ENCODE measurements at places on chromosomes 2 and 18.

- no peak for DNase-seq
These were observed 43.7 kb downstream of the SMC6 start for GRCh38 chr2:17709897-17710296.

DNA sequence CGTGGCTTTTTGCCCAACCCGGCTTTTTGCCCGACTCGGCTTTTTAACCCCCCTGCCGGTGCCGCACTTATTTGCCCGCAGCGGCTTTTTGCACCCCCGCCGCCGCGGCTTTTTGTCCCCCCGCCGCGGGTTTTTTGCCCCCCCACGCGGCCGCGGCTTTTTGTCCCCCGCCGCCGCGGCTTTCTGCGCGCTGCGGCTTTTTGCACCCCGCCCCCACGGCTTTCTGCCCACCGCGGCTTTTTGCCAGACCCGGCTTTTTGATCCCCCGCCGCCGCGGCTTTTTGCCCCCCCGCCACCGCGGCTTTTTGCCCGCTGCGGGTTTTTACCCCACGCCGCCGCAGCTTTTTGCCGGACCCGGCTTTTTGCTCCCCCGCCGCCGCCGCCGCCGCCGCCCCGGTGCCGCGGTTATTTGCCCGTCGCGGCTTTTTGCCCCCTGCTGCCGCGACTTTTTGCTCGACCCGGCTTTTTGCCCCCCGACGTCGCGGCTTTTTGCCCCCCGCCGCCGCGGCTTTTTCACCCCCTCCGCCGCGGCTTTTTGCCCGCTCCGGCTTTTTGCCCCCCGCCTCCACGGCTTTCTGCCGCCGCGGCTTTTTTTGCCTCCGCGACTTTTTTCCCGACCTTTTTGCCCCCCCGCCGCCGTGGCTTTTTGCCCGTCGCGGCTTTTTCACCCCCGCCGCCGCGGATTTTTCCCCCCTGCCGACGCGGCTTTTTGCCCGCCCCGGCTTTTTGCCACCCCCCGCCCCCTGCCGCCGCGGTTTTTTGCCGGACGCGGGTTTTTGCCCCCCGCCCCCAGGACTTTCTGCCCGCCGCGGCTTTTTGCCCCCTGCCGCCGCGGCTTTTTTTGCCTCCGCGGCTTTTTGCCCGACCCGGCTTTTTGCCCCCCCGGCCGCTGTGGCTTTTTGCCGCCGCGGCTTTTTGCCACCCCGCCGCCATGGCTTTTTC lies 2786.5 kb downstream of the RPIA start:
- DNase-seq = no peak

DNA sequence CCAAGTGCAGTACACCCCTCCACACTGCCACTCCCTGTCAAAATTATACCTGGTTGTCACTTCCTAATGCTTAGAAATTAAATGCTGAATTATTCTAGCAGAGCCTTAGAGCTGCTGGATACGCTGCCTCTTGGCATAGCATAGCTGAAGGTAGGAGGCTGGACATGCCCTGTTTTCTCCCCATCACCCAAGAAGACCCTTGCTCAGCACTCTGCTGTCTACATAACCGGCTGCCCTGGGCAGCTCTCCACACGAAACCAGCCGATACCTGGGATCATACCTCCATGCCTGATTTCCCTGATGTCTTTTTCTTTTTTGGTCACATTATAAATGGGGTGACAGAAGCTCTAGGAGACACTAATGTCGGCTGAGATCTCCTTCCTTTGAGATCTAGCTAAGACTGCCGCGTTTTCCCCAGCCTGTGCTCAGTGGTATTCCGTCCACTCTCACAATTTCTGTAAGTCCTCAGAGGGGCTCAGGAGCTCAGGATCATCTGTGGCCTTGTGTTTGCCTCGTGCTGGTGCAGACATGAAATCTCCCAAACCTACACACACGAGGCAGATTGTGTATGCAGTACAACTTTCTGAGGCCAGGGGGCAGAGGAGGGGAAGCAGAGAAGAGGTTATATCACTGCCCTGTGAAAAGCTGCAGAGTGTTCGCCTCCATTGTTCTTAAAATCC lies 13.5 kb upstream of the ZAP70 start:
- peak; percentile 61 for DNase-seq

DNA sequence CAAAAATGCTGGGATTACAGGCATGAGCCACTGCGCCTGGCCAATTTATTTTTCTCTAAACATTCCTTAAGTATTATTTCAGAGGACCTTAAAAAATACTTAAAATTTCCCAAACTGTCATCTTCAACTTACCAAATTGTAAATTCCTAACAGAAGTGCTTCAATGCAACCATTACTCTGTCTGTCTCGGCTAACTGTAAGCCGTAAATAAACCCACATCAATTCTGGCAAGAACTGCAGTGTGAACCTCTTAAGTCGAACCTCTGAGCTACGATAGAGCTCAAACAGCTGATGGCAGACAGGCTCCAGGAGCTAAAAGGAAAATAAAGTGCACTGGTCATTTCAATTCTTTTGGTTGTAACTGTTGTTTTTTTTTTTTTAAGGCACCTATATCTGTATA lies 53.4 kb upstream of the ORC2 start:
- DNase-seq = no peak

GRCh38 chr2:101623031-101623521 lies 74.4 kb upstream of the MAP4K4 start:
- DNase-seq = no peak

Data from transverse colon (tissue), 4 donors.